ENCODE measurements at places on chromosomes 7 and 10.

- no peak for DNase-seq
Measured at GRCh38 chr10:27663621-27664020, 82.0 kb downstream of the MKX start.

DNA sequence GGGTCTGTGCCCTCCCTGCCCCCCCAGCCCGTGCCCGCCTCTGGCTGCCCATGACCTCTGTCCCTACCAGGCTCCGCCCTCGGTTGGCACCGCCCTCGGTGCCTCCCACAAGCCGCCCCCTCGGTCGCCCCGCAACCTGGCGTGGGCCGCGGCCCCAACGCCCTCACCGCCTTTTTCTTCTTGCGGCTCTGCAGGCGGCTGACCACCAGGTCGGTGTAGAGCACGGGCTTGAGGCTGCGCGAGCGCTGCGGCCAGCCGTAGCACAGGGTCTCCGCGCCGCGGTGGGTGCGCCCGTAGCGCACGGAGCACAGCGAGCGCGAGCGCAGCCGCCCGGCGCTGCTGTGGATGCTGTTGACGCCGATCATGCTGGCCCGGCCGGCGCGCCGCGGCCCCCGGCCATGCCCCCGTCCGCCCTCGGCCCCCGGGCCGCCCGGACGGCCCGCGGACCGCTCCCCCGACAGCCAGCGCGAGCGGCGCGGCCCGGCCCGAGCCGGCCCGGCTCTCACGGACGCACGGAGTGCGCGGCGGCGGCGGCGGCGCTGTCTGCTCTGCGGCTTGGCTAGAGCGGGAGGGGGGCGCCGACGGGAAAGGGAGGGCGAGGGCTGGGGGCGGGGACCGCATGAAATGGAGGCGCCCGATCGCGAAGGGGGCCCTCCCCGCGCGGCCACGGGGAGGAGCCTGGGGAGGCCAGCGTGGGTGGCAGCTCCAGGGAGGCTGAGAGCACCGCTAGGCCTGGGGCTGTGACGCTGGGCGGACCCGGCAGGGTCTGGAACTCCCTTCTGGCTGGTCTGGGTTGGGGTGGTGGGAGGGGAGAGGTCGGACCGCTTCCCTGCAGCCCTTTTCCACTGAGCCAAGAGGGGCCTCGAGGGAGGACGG, 9.6 kb downstream of the PSD start:
- DNase-seq, result no peak

GRCh38 chr10:5023177-5023805, 19.6 kb upstream of the AKR1C2 start:
- DNase-seq, result no peak

- no peak for DNase-seq
Measured at GRCh38 chr7:35319606-35320005, 65.7 kb upstream of the TBX20 start.

GRCh38 chr10:10313149-10313835, 704.4 kb upstream of the CELF2 start:
- DNase-seq, result no peak

DNA sequence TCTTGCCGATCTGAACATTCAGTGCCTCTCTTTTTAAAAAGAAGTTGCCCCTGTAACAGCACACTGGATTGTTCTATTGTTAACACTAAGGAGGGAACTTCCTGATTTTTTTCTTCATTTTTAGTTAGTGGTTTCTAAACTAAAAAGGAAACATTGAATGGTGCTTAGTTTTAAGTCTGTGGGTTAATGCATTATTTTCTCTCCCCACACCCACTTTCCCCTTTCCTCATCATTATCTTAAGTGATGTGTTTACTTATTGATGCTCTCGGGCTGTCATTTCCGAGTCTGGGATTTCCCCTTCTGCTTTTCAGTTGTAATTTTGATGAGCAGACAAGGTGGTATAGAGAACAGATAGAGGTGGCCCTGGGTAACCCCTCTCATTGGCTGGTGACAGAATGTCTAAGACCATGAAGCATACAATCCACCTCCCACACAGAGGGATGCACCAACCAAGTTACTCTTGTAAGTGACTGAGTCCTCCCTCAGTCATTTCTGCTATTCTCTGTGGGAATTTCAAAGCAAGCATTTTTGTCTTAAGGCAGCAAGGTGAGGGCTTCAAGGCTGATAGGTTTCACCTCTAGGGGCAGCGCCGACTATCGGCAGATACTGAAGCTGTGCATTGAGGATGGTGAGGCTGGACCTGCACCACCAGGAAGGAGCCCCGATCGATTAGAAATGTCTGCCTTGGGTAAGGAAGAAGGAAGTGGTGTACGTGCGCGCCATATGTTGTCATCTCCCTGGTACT, 49.5 kb downstream of the CHN2 start:
- peak; percentile 31 for DNase-seq

GRCh38 chr7:4800487-4800886, 25.1 kb downstream of the AP5Z1 start:
- DNase-seq, result no peak
